ENCODE measurements at places on chromosomes 2 and 18.
A peak's percentile ranks its signal among the peaks of the same experiment; 100 is the strongest.

DNA sequence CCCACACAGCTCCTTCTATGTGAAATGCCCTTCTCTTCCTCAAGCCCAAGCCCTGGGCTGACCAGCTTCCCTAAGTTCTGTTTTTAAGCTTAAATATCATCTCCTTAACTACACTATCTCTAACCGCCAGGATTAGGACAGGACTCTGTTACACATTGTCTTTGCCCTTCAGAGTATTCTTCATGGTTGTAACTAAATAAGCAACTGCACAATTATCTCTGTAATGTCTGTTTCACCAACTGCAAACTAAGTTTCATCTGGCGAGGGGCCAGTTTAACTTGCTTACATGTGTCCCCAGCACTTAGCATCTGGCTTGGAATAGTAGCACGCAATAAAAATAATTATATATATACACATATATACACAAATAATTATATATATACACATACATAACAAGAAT lies 1.1 kb upstream of the ERMN start:
- DNase-seq: no peak

DNA sequence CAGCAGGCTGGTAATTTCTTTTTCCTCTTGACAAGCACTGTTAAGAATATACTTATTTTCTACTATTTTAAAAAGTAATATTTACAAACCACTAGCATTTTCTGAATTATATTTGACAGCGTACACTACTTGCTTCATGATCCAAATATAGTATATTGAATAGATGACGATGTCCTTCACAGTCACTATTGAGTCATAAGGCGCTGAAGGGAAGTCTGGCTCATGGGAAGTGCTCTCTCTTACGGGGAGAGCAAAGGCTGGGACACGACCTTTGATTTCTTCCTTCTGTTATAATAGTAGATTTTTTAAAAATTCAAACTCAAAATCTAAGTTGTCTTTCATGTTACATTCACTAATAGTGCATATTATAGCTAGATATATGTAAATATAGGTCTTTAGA lies 357.1 kb downstream of the SOCS6 start:
- DNase-seq: no peak

- no peak for DNase-seq
These were observed 456.2 kb downstream of the SPAG16 start for GRCh38 chr2:213740453-213740852.

DNA sequence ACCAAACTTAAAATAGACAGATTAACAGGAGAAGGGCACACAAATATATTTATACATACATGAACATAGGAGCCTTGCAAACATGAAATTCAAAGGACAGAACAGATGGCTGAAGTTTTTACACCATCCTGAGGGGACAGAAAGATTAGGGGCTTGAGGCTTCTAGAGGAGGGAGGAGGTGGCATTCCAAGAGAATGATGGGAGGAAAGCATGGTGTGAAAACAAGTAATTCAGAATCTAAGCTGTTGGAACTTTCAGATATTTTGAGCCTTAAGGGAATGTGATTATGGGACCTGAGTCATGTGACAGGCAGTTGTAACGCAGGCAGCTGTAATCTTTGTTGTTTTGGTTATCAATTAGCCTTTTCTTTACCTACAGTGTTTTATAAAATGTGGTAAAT lies 225.2 kb upstream of the SPOPL start:
- DNase-seq: no peak

- no peak for DNase-seq
These were observed 6.2 kb downstream of the AGPS start for GRCh38 chr2:177398791-177399190.

- no peak for DNase-seq
These were observed 46.4 kb upstream of the SELENOI start for GRCh38 chr2:26299471-26300101.

- DNase-seq: no peak
These were observed 47.9 kb upstream of the KCNF1 start for GRCh38 chr2:10863837-10864236.

GRCh38 chr2:193476171-193476800 lies 1281.6 kb upstream of the TMEFF2 start:
- DNase-seq: no peak

DNA sequence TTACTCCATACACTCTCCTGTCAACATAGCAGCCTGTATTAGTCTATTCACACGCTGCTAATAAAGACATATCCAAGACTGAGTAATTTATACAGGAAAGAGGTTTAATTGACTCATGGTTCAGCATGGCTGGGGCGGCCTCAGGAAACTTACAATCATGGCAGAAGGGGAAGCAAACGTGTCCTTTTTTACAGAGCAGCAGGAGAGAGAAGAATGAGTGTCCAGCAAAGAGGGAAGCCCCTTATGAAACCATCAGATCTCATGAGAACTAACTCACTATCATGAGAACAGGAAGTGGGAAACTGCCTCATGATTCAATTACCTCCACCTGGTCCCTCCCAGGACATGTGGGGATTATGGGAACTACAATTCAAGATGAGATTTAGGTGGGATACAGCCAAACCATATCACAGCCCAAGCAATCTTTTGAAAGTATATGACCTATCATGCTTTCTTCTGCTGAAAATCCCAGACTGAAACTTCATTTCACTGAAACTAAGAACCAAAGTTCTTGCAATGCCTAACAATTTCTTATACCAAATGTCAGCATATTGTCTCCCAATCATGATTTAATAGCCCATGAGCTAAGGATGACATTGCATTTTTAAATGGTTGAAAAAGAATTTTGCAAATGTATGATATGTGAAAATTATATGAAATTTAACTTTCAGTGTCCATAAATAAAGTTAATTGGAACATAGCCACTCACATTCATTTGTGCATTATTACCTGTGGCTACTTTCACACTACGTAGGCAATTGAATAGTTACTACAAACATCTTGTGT lies 686.8 kb upstream of the ZEB2 start:
- no peak for DNase-seq

GRCh38 chr2:224253464-224253863 lies 148.4 kb downstream of the FAM124B start:
- DNase-seq: no peak

- peak; percentile 78 for DNase-seq
These were observed 25.8 kb downstream of the TBC1D8 start for GRCh38 chr2:101125374-101125773.

GRCh38 chr2:10145519-10146357 lies 23.2 kb downstream of the RRM2 start:
- no peak for DNase-seq

DNA sequence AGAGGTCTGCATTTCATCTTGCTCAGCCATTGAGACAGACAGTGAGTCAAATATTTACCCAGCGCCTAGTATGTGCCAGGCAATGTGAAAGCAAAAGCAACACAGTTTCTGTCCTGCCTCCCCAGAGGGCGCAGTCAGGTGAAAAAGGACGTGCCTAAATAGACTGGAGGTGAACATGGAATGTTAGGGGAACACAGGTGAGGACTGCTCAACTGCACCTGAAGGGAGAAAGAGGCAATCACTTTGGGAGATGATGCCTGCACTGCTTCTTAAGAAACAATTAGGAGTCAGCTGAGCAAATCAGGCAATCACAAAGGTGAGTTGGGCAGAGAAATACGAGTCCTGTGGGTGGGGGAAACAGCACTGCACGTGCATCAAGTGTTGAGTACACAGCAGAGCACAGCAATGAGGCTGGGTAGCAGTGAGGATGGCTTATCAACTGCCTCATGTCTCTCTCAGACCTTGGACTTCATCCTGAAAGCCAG lies 218.3 kb upstream of the SMAD7 start:
- DNase-seq: no peak

DNA sequence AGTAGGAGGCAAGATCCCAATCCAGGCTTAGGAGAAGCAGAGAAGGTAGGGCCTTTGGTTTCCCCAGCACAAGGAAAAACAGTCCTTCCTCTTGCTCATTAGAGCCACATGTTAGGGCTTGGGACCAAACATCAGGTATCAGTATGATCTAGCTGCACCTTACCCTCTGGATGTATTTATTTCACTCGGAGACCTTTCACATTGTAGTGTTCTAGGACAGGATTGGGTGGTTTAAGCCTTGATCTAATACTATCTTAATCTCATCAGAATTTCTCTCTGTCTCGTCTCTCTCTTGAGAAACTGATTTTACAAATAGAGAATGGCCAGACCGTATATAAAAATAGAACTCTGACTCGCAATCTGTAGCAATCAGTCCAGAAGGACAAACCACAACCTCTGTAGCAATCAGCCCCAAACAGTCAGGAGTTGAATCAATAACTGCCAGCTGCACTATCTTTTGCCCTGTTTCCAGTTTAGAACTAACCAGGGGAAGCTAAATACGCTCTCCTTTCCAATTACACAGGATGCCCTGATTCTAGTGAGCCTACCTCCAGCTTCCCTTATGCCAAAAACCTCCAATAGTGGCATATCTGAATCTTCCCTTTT lies 207.1 kb downstream of the TDRD15 start:
- no peak for DNase-seq

GRCh38 chr2:149315461-149315860 lies 14.9 kb upstream of the LYPD6 start:
- no peak for DNase-seq

DNA sequence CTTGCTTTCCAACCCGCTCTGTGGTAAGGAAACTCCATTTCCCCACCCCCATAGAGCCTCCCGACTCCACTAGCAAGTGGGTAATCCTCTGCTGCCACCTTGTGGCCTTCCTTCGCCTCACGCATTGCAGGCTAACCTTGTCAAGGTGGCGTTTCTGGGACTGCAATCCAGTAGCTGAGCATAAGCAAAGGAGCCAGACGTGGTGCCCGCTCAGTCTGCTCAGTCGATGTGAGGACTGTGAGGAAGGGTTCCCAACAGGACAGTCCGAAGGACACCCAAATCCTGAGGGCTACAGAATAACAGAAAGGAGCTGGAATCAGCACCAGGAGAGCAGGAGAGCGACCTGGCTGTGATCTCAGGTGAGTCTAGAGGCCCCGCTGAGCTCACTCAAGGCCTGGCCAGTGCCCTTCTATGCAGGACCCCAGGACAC lies 144.2 kb downstream of the SUCLG1 start:
- DNase-seq: no peak

DNA sequence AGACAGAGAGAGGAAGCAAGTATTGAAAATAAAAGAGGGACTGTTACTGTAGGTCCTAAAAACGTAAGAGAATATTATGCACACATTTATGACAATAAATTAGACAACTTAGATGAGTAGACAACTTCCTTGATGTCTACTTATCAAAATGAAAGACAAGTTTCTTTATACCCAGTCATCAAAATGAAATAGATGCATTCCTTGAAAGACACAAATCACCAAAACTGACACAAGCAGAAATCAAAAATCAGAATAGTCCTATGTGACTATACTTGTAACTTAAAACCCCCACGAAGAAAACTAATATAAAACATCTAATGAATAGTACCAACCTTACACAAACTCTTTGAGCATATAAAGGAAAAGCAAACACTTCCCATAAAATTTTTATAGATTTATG lies 14.5 kb downstream of the RTN4 start:
- no peak for DNase-seq

- DNase-seq: no peak
These were observed 107.3 kb downstream of the CPS1 start for GRCh38 chr2:210663631-210664089.

DNA sequence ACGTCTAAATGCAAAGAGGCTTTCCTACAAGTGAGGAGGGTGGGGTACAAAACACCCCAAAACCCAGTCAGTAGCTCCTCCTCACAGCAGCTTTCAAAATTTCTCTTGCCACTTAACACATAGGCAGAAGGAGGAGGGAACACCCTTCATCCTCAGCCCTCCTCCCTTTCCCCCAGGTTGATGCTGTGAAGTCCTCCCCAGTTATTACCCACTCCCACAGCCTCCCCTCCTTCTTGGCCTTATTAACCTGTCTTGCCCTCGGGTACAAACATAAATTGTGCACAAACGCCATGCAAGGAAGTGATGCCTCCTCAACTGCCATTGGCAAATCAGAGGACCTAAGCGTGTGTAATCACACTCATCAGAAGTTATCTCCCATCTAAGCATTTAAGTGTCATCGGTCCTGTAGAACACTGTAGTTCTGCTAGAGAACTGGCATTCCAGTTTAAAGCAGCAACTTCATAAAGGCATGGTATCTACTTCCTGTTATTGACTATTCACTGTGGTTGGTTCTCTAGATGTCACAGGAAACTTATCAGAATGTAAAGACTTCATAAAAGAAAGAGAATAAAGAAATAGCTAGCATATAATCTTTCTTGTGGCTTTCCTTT lies at the start of gene DSC1:
DSC1 (minus strand) TSS at position 32 of the 611 bp plus-strand sequence. CDS start 262 bp downstream, outside the sequence.
- DNase-seq: no peak

DNA sequence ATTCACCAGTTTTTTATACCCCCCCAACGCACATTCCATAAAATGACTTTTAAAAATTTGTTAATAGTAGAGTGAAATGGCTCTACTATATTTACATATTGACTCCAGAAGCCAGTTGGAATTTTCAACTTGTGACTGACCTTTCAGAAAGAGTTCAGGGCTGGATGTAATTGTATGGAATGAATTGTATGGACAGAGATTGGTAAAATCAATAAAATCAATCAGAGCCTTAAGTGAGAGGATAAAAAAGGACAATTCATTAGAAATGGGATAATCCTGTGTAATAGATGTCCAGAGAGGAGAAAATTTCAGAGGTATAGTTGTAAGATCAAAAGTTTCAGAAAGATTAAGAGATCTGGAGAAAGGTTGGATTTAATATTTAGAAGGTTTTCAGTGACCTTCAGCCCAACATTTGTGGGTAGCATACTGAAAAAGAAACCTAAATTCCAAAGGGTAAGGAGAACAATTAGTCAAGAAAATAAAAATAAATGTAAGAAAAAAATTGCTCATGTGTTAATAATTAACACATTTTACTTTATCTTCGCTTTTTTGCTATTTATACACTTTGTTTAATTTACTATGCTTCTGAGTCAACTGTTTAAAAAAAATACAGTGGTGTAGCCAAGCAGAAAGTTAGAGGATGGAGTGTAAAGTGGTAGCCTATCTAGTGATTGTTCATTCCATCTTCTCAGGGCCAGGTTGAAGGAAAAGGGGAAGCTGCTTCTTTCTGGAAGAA lies 385.4 kb upstream of the TMEFF2 start:
- no peak for DNase-seq
